PC-9 (cell line): ENCODE measurements at places on chromosomes 4 and X. TPM values are rescaled to one million over a fixed set of nuclear protein-coding genes. Genes with fewer than 3 reads are reported as not detected.

CABS1 gene
- total RNA-seq = not detected in 2 replicates

ARSD gene
- 15.5 and 17.4 TPM in 2 replicates for total RNA-seq

GRCh38 chr4:57199267-57199666 lies 89.1 kb upstream of the IGFBP7 start:
- no peak for DNase-seq

GRCh38 chr4:86264241-86264640 lies 95.6 kb downstream of the MAPK10 start:
- no peak for DNase-seq

GRCh38 chr4:22488106-22488505 lies 27.8 kb downstream of the ADGRA3 start:
- no peak for DNase-seq
